ENCODE measurements at places on chromosomes 2 and 18. TPM values are rescaled to one million over a fixed set of nuclear protein-coding genes. Genes with fewer than 3 reads are reported as not detected.

- DNase-seq: no peak
Measured at GRCh38 chr2:187215532-187216240, 232.4 kb downstream of the CALCRL start.

DNA sequence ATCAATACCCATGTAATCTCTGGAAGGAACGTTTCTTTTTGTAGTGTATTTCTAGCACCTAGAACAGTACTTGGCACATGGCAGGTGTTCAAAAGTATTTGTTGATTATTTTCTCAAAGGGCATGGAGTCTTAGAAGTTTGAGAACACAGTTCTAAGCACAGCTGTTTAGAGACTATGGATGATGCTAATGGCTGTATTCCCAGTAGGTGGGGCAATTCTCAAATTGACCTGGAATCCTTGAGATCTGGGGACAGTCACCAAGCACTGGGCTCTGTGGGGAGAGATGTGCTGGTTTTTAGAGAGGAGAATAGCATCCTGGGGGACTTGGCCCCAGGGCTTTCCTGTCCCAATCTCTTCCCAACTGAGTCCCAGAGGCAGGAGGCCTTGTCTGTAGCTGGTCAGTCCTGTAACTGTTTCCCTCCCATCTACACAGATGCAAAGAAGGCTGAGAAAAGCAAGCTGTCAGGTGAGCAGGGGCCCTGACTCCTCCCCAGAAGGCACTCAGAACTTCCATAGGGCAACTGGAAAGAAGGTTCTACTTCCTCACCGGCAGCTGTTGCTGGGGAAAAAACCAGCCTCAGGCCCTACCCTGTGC is 17.5 kb upstream of the IL36G start:
- no peak for DNase-seq

- no peak for DNase-seq
Measured at GRCh38 chr2:111910609-111911277, 12.3 kb downstream of the MERTK start.

GRCh38 chr2:14451312-14451711 is 181.2 kb upstream of the LRATD1 start:
- no peak for DNase-seq

DNA sequence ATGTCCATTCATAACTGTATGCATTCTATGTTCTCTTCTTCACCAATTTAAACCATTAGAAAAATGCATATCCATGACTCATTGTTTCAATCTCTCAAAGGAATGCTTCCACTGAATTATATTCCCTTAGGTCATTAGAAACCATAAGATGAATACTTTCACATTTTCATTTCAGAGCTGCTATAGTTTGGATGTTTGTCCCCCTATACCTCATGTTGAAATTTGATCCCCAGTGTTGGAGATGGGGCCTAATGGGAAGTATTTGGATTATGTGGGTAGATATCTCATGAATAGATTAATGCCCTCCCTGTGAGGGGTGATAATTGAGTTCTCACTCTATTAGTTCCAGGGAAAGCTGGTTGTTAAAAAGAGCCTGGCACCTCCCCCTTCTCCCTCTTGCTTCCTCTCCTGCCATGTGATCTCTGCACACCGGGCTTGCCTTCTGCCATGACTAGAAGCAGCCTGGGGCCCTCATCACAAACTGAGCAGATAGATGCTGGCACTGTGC is 35.7 kb downstream of the THUMPD2 start:
- DNase-seq: no peak

- no peak for DNase-seq
Measured at GRCh38 chr2:231489990-231490389, 25.7 kb upstream of the NCL start.

- DNase-seq: no peak
Measured at GRCh38 chr2:158575051-158575635, 118.4 kb downstream of the PKP4 start.

DNA sequence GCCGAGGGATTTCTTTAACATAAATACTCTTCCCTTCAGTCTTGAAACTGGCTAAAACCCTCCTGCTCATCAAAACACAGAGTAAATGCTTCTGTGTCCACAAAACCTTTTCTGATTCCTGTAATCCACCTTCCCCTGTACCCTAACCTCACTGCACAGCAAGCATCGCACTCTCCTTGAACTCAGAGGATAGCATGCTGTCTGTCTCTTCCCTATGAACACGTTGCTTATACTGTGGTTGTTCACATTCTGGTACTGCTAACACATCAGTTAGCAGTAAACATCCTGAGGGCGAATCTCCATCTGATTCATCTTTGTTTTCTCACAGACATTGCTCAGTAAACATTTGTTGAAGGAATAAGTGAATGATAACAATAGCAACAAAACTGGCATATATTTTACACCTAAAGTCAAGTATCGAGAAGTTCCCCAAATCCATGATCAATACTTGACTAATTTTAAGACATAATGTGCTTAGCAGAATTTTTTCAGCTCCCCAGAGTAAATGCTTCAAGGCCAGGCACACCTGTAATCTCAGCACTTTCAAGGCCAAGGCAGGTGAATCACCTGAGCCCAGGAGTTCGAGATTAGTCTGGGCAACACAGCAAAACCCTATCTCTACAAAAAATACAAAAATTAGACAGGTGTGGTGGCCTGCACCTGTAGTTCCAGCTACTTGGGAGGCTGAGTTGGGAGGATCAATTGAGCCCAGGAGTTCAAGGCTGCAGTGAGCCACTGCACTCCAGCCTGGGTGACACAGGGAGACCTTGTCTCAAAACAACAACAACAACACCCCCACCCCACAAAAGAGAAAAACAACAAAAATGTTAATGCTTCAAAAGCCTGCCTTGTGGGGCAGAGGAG is 45.6 kb upstream of the LPIN2 start:
- no peak for DNase-seq

GRCh38 chr2:157439824-157440186 is 4.1 kb downstream of the CYTIP start:
- DNase-seq: no peak

- DNase-seq: no peak
Measured at GRCh38 chr18:48914581-48915251, 36.0 kb downstream of the SMAD7 start.

GRCh38 chr2:35803126-35803525 is 552.5 kb upstream of the CRIM1 start:
- no peak for DNase-seq

- no peak for DNase-seq
Measured at GRCh38 chr2:3433776-3434400, 54.4 kb downstream of the TRAPPC12 start.

GRCh38 chr18:76496194-76496890 is 1.3 kb upstream of the ZNF516 start:
- no peak for DNase-seq

GRCh38 chr2:178279142-178279541 is 84.8 kb downstream of the OSBPL6 start:
- no peak for DNase-seq

DNA sequence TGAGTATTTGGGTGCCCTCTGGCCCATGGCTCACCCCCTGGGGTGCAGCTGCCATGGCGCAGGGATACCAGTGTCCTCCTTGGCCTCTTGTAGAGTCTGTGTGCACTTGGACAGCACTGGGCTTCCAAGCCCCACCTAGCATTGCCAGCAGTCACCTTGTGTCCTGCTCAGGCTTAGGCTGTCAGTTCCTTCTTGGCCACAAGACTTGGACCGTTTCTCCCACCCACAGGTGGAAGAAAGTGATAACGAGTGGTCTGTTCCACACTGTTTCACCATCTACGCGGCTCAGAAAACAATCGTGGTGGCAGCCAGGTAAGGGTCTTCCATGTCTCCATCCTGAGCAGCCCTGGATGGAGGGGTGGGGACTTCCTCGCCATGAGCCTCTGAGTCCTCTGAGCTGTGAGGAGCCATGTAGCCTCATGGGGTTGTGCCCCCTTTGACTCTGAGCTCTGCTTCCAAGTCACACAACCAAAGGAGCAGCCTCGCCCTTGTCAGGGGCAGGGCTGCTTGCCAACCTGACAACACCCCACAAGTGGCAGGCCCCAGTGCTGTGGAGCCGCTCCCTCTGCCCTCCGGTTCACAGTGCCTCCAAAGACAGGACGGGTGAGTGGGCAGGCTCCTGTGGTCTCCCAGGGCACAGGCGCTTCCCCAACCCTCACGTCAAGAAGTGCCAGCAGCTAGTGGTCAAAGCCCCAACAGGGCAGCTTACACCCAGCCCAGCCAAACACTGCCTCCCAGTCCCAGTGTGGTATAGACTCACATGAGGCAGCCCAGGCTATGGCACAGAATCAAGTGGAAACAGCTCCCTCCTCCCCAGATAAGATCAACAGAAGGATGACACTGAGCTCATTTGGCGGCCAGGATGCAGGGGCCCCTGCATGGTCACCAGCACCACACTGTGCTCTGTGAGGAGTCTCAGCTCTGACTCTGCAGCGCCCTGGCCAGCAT is 18.4 kb downstream of the STK25 start:
- no peak for DNase-seq

GRCh38 chr2:3463186-3463835 is 56.0 kb downstream of the ADI1 start:
- no peak for DNase-seq

- no peak for DNase-seq
Measured at GRCh38 chr18:54700580-54700979, 109.5 kb downstream of the DYNAP start.

- no peak for DNase-seq
Measured at GRCh38 chr2:94999431-94999883, 26.1 kb upstream of the MAL start.

GRCh38 chr18:58578321-58578720 is 50.6 kb downstream of the ALPK2 start:
- no peak for DNase-seq

- DNase-seq: no peak
Measured at GRCh38 chr2:154623819-154624218, 74.7 kb upstream of the KCNJ3 start.

GRCh38 chr18:34493099-34493544 is 217.0 kb upstream of the DTNA start:
- DNase-seq: peak; percentile 76

DNA sequence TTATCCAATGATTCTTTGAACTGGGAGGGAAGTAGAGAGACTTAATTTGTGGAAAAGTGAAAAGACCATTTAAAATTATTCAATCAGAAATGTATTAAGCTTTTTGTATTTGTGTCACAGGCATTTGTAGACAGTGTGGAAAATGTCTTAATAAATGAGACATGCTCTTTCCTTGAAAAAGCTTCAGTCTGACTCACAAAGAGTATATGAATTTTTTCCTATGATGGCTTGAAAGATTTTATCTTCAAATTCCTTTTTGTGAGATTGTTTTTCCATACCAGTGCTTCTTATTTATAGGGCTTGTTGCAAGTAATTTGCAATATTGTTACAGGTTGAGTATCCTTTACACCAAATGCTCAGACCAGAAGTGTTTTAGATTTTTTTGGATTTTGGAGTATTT is 39.5 kb downstream of the STON1 start:
- no peak for DNase-seq

DNA sequence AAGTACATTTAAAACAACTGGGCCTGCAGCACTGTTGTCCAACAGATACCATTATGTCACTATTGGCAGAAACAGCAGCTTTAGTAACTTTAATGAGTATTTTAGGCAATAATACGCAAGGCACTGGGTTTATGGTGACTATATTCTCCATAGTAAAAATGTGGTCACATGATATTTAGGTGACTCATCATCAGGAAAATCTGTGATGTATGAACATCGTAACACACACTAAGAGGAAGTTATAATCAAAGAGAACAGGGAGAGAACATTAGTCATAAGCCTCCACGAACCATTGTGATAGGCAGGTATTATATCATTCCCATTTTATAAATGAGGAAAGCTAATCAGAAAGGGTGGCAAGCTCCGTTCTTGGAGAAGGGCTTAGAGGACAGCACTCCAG is 36.9 kb downstream of the RAPH1 start:
- DNase-seq: no peak

DNA sequence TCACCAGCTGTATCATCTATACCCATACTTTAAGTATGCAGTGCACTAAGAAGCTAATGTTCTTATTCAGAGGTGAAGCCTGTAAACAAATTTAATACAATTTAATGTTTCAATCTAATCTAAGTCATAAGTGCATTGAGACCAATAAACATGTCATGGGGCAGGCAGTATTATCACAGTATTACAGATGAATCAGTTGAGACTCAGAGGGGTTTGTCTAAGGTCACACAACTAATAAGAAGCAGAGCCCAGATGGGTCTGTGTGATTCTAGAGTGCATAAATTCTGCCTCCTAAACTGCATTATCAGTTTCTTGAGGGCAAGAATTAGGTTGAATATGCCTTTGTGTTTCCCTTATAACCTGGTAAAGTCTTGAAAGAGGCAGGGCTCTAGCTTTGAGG is 140.9 kb upstream of the RNF152 start:
- DNase-seq: no peak

DNA sequence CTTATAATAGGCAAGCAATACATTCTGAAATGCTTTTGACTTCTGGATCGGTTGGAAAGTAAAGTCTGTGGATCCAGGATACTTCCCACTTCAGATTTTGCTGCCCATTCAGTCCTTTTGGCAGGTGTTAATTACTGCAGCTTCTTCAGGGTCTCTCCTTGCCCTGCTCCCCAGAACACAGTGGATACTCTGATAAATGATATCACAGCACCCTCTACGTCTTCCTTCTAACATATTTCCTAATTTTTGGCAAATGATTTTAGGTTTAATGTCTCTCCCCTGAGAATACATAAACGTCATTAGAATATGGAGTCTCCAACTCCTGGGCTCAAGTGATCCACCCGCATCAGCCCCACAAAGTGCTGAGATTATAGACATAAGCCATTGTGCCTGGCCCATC is 249.8 kb downstream of the NYAP2 start:
- no peak for DNase-seq

GRCh38 chr2:64331114-64331645 is 122.8 kb upstream of the LGALSL start:
- no peak for DNase-seq

Gene AMER3
- total RNA-seq: 10.9 TPM

Gene BIN1
- total RNA-seq: 26.3 TPM

Gene SLC38A11
- 13.4 TPM for total RNA-seq

Gene CTDSP1
- 112 TPM for total RNA-seq

Gene FRZB
- total RNA-seq: 17.1 TPM

Gene SAG
- total RNA-seq: 0.43 TPM

Gene GREB1
- total RNA-seq: 7.5 TPM

Gene ACAA2
- total RNA-seq: 99.0 TPM

Gene GCG
- total RNA-seq: 4,649 TPM

Gene SCRN3
- total RNA-seq: 25.9 TPM

Gene AQP12A
- 0.97 TPM for total RNA-seq

Gene MC4R
- not detected for total RNA-seq

Gene SEPTIN10
- total RNA-seq: 40.9 TPM

Gene AQP12B
- total RNA-seq: 0.10 TPM

Gene CFC1
- 25.5 TPM for total RNA-seq

Gene EMILIN1
- total RNA-seq: 60.7 TPM

Gene CRYGC
- not detected for total RNA-seq

Gene REG3A
- 4.0 TPM for total RNA-seq

Gene POTEC
- total RNA-seq: not detected

Gene CYP1B1
- total RNA-seq: 176 TPM

Gene RGPD4
- not detected for total RNA-seq

Gene HOXD13
- 0.43 TPM for total RNA-seq

Gene GRB14
- 8.8 TPM for total RNA-seq

Gene LAMA3
- 9.4 TPM for total RNA-seq

Gene TMEFF2
- total RNA-seq: 14.0 TPM

Gene NCL
- total RNA-seq: 709 TPM
